ENCODE measurements at places on chromosomes 2 and 18.
A peak's percentile ranks its signal among the peaks of the same experiment; 100 is the strongest.

- DNase-seq, result peak; percentile 73
Measured at GRCh38 chr2:130332271-130333073, 10.2 kb upstream of the IMP4 start.

DNA sequence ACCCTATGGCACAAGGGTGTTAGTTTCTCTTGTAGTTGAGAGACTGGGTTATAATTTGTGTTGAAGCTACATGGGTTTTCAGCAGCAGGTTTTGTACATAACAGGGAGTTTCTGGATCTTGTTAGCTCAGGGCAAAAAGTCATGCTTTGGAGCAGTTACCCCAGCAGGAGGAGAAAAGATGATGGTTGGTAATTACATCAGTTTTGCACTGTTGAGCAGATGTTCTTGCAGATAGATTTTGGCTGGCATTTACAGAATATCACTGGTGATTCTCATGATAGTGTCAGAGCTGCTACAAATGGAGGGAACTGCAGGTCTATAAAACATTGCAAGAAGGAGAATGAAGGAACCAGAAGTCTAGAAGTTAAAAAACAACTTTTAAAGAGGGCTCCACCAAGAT lies 215.2 kb upstream of the ATP5MC3 start:
- DNase-seq, result no peak

DNA sequence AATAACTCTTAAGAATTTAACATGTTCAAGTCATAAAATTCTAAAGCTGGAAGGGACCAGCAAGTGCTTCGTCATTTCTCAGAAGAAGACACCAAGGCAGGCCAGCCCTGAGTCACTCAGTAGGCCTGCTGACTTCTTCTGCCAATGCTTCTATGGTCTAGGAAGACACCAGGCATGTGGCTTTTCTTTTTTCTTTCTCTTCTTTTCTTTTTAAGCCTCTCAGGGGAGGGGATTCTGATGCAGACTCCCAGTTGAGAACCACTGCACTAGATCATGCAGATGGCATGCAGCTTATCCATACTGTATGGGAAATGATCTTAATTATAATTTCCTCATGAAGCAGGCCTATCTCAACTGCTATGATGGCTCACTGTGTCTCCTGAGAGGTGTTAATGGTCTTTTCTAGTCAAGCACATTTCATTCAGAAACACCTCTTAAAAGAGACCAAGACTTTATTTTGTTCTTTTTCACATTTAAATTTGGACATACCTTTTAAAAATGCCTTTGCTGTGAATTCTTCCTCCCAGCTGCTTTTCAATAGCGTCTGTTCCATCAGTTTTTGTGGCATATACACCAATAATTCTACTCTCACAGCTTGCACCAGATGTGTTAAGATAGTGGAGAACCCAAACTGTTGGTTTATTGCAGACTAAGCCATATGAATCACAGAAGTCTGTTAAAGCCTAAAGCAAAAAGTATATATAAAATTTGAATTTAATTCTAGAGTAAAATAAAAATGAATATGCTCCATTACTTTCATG lies 11.3 kb downstream of the KCTD18 start:
- DNase-seq, result no peak

DNA sequence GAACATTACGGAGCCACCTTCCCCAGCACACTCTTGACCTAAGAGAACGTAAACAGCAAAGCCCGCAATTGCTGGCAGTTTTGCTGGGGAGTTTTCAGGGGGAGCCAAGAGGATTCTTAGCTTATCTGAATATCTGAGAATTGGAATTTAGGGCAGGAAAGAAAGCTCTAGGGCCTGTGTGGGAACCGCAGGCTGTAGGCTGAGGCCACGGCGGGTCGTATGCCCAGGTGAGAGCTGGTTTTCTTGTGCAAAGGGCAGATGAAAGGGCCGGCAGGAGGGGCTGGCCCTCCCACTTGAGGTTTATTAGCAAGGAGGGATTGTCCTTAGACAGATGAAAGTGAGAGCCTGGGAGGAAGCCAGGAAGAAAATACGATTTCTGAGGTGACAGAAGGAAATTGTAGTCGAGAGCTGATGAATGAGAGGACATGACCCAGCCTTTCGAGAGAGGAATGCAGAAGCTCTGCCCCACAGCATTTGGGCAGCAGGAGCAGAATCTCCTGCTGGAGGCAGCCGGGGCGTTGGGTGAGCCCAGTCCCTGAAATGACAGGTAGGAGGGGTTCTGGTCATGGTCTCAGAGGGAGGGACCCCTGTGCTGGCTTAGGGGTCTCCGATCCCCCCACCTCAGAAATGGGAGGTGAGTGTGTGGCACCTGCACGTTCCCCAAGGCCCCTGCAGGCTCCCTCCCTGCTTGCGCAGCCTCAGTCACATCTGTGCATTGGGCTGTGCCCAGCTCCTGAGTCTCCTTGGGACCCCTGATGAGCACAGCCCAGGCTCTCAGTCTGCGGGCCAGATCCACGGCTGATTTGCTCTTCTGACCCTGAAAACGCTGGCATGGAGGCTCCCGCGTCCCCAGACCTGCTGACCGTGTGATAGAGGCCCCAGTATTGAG lies 61.1 kb downstream of the CABLES1 start:
- no peak for DNase-seq

GRCh38 chr2:240628507-240628807 lies 3.2 kb downstream of the GPR35 start:
- DNase-seq, result no peak

DNA sequence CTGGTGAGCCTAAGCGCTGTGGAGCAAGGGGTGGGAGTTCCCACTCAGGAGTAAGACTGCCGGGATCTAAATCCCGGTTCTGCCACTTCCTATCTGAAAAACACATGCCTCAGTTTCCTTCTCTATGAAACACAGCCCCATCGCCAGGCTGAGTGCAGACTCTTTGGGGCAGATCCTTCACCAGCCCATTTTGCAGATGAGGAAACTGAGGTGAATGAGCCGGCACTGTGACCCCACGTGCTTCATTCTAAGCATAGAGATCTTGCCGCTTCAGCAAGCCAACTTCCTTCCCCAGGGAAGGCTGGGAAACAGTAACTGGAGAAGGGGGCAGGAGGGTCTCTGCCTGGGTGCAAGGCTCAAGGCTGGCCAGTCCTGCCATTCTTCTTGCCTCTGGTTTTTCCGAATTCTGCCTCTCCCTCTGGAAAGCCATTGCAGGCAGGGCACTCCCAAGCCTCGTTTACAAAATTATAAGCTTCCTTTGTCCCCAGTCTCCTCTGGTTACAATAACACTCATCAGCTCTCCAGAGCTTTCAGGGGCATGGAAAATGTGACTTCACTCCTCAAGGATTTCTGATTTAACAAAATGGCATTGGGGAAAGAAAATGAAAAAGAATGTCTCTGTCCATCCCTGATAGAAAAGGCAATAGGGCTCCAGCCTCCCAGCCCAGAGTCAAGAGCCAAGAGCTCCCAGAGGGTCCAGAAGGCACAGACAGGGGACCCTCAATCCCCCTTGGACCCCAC lies 249.2 kb downstream of the TNS1 start:
- DNase-seq, result no peak

- DNase-seq, result no peak
Measured at GRCh38 chr2:54613794-54614257, 109.6 kb upstream of the EML6 start.

DNA sequence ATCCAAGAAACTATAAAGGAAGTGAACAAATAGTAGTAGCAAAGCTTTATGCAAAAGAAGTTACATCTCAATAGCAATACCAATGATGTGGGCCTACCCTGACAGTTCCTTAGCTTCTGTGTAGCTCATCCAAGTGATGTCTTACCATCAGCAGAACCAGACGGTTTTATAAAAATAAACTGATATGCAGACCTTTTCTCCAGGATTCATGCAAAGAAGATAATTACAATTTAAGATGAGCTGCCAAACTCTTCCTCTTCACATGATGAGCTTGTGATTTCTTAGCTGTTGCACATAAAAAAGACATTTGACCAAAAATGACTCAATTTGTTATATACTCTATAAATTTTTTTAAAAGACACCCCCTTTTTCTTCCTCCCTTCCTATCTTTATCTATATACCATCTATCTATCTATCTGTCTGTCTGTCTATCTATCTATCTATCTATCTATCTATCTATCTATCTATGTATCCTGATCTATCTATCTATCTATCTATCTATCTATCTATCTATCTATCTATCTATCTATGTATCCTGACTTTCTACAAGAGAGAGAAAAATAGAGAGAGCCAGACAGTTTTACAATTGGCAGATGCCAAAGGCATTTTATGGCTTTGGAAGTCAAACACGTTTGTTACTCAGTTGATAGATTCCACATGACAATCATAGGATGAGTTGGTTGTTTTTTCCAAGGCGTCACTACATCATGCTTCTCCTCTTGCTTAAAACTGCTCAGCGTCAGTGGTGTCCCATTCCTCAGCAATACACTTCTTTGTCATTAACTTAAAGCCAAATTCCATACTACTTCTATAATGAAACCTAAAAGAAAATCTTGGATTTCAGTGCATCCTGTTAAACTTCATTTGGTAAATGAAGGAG lies 65.9 kb upstream of the ACTR3 start:
- no peak for DNase-seq

DNA sequence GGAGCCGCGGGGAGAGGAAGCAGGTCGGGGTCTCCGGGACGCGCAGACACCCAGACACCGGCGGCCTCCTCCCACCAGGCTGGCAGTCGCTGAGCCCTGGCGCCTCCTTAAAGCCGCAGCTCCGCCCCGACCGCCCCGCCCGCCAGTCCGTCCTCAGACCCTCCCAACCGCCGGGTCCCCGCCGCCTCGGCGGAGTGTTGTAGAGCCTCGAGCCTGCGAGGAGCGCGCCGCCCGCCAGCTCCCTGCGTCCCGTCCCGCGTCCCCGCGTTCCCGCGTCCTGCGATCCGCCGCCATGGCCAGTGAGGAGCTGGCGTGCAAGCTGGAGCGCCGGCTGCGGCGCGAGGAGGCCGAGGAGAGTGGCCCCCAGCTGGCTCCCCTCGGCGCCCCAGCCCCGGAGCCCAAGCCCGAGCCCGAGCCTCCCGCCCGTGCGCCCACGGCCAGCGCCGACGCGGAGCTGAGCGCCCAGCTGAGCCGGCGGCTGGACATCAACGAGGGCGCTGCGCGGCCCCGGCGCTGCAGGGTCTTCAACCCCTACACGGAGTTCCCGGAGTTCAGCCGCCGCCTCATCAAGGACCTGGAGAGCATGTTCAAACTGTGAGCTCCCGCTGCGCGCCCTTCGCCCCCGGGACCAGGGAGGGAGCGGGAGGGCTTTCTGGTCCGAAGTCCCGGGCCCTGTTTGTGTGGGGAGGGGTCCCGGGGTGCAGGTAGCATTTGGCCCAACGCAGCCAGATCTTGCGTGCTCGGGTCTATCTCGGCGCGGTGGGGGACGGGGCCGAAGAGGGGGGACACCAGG lies at the start of gene EFHD1:
TSS of gene EFHD1 (plus strand) at position 192 of the 793 bp plus-strand sequence. CDS start at position 293, 101 bp downstream.
- DNase-seq, result peak; percentile 54

- no peak for DNase-seq
Measured at GRCh38 chr2:189618197-189618596, 37.6 kb upstream of the SLC40A1 start.

DNA sequence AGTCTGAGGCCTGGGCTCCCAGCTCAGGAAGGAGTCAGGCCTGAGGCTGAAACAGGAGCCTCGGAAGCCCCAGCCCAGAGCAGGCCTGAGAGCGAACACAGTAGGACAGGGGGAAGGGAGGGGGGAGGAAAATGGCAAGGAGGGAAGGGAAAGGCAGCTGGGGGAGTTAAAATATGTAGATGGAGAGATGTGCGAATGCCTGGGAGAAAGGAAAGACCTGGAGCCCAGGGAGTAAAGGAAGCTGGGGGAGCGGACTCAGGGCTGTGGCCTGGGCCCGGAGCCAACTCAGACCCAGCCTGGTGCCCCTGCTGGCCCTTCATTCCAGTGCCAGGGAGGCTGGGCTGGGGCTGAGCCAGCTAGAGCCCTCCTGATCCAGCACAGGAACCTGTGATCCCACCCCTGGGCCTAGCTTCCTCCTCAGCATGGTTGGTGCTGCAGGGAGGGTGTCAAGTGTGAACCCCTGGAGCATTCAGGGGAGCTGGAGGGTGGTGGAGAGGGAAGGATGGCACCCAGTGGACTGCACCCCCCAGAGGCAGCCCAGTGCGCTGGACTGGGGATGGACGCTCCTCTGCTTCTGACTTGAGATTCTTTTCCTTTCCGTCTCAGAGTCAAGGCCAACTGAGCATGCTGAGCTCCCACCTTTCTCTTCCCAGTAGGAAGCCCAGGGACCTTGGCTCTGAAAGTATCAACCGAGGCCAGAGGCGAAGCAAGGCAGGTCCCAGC lies 46.3 kb downstream of the EMX1 start:
- no peak for DNase-seq

DNA sequence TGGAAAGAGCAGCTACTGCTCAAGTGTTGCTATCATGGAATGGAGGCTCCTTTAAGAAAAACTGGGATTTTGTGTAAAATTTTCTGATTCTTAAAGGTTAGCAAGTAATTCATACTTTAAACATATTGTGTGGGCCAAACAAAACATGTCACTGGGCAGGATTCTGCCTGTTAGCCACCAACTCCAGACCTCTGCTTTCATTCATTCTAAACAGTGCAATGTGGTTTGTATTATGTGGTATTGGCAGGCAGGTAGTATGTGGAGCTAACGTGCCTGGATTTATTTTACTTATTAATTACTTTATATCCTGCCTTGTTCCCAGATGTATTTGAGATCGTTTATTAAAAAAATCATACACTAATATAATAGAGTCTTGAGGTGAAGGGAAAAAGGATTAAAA lies 1521.3 kb upstream of the ACVR2A start:
- no peak for DNase-seq

DNA sequence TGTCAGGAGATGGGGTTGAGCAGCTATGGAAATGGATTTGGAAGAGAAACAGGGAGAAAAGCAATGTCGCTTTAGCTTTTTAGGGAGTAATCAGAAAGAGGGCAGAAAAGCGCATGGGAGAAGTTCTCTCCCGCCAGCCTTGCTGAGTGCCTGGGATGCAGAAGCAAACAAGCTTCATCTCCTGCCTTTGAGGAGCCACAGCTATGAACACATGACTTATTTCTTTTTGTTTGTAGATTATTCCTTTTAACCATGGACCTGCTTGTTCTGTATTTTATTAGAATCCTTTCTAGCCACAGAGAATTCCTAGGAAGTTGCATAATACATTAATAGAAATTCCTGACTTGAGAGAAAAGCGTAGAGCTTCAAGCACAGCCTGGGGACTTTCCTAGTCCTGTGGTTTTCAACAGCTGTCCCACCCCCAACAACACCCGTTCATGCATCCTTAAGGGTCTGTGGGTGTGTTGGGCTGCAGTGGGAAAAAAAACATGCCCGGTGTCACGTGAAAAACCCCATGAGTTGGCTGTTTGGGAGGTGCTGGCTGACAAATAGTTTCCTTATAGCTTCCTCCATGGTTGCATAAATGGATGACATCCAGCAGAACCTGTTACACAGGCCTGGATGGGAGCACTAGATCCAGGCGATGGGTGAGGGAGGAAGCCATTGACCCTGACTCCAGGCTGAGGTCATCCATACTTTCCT lies 14.9 kb downstream of the SLC9A4 start:
- DNase-seq, result no peak
